ENCODE measurements at places on chromosomes 1 and 21.

- DNase-seq = no peak
Measured at GRCh38 chr1:232557502-232558191, 72.3 kb downstream of the SIPA1L2 start.

DNA sequence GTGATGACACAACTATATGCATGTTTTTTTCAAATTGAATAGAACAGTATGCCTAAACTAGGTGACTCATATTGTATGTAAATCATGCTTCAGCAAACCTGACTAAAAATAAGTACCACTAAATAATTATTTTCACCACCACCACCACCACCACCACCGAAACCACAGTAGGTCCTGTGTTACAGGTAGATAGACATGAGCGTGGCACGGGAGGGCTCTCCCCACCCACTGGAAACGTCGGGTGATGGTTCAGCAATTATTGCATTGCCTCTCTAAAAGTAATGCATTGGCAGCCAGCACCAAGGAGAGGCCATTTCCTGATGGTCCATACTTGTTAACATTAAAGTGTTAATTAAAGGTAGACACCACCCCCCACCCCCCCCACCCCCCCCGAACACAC is 297.0 kb upstream of the NCAM2 start:
- no peak for DNase-seq

GRCh38 chr1:31082385-31082784 is 16.9 kb upstream of the PUM1 start:
- no peak for DNase-seq

- no peak for DNase-seq
Measured at GRCh38 chr1:30847358-30847972, 61.1 kb downstream of the SDC3 start.

DNA sequence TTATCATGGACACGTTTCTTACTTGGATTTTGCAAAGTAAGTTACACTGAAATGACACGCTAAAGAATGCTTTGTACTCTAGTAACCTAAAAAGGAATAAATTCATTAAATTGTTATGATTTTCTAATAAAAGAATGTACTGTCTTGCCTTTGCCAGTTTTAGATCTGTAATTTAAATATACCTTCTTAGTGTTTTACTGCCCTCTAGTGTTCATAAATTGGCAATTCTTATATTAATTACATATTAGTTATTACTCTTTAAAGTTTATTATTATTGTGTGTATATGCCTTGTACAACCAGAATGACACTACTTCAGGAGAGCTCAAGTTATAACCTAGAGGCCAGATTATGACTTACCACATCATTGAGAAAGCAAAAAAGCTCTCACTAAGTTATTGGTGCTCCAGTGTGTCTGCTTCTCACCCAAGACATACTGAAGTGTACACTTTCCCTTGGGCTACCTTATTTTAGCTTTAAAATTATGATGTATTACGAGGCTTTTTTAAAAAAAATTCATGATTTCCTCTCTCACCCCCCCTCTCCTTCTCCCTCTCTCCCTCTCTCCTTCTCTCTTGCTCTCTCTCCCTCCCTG is 169.9 kb downstream of the HS2ST1 start:
- DNase-seq = no peak

DNA sequence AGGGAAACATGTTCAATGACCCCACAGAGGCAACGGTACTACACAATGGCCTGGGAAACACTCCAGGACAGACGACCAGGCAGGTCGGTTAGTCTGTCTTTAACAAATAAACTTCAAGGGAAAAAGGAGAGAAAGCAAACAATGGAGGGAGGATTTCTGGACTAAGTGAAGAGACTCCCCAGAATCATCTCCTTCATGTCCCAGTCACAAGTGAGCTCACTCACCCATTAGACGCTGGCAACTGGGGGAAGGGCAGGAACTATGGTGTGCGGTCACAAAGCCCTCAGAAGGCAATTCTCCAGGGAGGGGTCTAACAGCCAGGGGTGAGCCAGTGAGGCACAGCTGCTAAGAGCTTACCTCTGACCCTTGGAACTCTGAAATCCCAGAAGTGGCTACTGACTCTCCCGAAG is 55.7 kb upstream of the NADK start:
- no peak for DNase-seq

GRCh38 chr21:39116761-39117439 is 66.4 kb downstream of the PSMG1 start:
- DNase-seq = no peak

DNA sequence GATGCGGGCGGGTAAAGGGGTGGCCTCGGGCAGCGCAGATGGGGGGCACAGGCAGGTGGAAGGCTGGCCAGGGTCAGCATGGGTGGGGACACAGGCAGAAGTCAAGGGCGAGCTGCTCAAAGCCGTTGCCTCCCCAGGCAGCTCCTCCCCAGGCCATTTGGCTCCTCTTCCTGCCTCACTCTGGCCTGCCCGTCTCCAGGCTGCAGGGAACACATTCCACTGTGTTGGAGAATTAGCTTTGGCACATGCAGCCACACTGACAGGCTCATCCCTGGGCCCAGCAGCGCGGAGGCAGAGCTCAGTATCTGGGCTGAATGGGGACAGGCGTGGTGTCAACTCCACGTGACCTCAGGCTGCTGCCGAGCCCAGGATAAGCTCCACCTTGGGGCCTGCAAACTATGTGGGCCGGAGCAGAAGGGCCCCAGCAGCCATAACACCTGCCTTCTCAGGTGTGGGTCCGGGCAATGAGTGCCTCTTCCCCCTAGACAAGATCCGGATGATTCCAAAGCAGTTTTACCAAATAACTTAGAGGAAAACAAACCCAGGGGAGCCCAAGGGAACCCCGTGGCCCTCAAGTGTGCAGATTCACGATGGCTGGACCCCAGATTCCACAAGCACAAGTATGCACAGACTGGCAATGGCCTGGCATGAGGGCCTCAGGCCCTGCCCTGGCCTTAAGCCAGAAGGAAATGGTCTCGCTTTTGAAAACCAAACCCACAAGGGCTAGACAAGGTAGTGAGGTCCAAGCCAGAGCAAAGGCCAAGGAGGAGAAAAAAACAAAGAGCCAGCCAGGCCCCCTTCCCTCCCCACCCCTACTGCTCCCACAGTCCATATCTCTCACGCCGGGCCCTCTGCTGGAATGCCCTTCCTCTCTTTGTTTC is 40.2 kb downstream of the HSPG2 start:
- DNase-seq = no peak

- no peak for DNase-seq
Measured at GRCh38 chr1:59857679-59858354, 43.1 kb downstream of the HOOK1 start.

DNA sequence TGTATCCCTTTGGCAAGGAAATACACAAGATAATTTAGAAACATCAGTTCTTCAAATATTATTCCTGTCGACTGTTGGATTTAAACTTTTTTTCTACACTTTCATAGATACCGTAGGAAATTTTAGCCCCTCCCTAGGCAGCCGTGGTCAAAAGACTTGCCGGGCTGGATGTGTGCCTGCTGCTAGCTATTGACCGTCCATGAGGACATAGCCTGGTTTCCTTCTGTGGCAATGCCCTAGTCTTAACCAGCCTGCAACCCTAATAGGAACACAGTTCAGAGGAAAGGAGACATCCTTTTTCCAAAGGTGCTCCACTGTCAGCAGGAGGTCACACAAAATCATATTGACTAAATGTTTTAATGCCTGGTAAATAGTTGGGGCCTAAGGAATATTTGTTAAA is 20.4 kb upstream of the KIAA1614 start:
- DNase-seq = no peak

DNA sequence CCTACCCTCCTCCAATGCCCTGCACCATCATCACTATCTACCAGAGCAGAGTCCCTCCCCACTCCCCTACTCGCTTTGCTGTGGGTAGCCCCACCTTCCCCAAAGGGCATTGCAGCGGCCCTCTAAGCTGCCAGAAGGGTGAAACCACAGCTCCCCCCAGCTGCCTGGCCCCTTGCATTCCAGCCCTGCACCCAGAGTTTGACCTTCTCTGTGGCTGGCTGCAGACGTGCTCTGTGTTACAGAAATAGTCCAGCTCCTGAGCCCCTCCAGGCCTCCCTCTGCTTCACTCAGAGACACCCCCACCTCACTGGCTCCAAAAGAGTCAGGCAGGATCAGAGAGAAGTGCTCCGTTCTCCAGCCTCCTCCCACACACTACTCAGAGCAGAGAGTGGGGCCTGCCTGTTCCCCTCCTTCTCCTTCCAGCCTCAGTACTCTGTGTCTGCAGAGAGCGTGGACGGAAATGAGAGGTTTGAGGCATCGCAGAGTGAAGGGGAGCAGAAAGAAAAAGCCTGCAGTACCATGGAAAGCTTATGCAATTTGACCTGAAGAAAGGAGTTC is 63.2 kb downstream of the PLEKHA6 start:
- DNase-seq = no peak

DNA sequence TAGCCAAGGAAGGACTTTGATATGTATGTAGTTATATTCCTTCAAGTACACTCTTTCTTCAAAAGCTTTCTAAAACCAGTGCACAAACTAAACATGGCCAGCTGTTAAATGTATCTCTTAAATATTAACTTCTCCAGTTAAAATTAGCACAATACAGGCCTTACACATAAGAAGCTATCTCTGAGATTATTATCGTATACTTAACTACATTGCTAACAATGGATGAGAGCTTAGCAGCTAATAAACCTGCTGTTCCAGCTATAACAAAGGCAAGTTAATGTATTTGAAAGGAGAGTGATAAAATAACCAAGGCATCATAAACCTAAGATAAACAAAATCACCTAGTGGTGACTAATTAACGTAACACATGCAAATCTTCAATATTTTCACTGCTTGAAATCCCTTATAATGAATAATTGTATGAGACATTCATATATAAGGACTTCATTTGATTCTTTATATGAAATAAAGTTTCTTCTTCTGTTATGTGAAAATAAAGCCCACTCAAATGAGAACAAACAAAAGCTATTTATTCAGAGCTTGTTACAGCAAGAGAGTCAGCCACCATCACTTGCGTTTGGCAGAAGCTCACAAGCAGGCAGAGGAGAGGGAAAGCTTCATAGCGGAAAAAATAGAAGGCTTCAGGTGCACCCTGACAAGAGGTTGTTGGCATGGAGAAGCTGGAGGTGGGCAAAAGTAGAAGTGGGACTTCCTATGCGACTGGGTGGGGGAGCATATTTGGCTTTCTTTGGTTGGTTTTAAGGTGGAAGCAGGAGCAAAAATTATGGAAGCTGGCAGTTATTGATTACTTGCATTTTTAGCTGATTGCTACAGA is 274.1 kb upstream of the CHRM3 start:
- no peak for DNase-seq

GRCh38 chr1:241081473-241081872 is 275.5 kb downstream of the RGS7 start:
- DNase-seq = no peak

- DNase-seq = no peak
Measured at GRCh38 chr1:45952072-45952471, 148.7 kb downstream of the MAST2 start.

DNA sequence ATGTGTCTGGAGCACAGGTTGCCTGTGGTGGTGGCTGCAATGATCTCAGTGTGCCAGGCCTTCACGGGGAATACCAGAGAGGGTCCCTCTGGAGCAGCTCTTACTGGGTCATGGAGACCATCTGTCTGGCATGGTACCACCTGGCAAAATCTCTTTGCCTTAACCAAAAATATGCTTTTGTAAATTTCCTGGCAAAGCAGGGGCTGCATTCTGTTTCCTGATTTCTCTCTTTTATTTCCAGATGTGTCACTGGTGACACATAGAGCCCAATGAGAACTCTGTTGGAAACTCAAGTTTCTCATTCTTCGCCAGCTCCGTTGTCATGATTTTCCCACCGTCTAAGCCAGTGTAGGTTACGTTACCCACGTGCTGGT is 136.5 kb downstream of the FGGY start:
- DNase-seq = no peak

DNA sequence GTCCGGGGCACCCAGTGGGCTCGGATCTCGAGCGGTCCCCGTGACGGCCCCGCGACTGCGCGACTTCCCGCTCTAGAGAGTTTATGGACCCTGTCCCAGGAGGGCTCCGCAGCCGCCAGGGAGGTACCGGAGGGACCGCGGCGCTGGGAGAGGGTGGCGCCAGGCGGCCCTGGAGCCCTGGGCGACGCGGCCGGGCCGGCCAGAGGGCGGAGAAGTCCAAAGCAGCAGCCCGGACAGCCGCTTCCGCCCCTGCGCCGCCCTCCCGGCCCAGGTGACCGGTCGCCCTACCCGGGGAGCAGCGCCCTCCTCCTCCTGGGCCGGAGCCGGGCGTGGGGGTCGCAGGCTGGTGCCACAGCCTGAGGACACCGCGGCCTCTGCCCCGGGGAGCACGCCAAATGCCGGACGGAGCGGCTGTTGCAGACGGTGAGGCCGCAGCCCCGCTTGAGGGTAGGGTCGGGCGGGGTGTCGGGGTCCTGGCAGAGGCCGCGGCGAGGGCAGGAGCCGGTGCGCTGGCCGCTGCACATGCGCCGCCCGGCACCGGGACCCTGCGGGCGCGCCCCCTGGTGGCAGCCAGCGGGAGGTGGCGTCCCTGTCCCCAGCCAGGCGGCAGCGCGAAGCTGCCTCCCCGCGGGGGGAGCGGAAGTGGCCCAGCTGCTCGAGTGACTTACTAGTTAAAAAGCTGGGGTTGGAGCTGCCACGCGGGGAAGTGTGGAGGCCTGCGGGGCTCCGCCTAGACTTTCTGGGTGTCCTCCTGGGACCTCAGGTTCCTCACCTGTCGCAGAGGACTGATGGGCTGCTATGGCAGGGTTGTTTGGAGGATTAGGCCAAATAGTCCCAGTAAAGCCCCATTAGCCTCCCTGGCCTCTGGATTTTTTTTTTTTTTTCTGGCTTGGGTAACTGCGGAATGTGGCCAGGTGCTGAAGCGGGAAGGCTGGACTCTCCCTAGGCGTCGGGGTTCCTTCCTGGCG is 20.9 kb upstream of the ZNF678 start:
- peak; percentile 76 for DNase-seq

GRCh38 chr1:22689505-22689904 is 21.1 kb upstream of the EPHB2 start:
- no peak for DNase-seq

GRCh38 chr1:8652467-8653046 is 164.9 kb downstream of the RERE start:
- DNase-seq = no peak

- DNase-seq = no peak
Measured at GRCh38 chr1:4553761-4554160, 100.6 kb upstream of the AJAP1 start.

DNA sequence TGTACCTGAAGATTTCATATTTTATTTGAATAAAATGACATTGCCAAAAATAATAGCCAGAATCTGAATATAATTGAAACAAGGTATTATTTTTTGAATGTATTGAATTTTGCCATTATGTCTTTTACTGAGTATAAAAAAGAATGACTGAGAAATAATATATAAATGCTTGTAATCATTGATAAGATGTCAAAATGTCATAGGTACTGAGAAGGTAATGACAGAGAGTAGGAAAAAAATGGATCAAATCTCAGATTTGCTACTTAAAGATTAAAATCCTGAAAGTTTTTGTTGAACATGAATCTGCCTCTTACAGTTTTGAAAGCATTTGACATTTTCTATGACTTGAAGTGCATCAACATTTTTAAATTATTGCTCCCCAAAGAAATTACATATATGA is 1069.9 kb upstream of the ADGRL4 start:
- no peak for DNase-seq

GRCh38 chr1:116934586-116935207 is 25.0 kb downstream of the PTGFRN start:
- DNase-seq = no peak
